Activated naive CD4-positive, alpha-beta T cell treated with anti-CD3 and anti-CD28 coated beads for 36 hours (primary cell): ENCODE measurements at places on chromosomes 12 and 14. TPM values are rescaled to one million over a fixed set of nuclear protein-coding genes. Genes with fewer than 3 reads are reported as not detected.

GRCh38 chr14:44420226-44420625 is 86.9 kb downstream of the FSCB start:
- no peak for DNase-seq

DNA sequence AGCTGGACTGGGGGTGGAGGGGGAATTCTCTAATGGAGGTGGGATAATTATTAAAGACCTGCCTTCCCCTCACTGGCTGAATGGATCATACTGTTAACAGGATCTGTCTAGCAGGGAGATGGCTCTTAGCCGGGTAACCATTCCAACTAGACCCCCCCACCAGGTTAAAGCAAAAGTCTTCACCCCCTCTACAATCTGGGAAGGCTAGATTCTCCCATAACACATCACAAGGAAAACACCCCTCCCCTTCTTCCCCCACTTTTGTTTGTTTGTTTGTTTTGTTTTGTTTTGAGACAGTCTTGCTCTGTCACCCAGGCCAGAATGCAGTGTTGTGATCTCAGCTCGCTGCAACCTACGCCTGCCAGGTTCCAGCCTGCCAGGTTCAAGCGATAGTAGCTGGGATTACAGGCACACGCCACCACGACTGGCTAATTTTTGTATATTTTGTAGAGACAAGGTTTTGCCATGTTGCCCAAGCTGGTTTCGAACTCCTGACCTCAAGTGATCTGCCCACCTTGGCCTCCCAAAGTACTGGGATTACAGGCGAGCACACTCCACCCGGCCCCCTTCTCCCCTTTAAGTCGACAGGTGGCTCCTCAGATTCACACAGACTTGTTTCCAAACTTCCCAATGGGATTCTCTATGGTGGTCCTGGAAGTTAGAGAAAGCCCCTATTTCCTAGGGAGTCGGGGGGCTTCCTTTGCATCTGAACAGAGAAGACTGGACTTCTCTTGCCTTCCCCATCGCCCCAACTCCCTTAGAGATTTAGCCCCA is 3.5 kb upstream of the BAZ2A start:
- no peak for DNase-seq

- no peak for DNase-seq
Observed at GRCh38 chr12:13959131-13959723, 22.2 kb downstream of the GRIN2B start.

DNA sequence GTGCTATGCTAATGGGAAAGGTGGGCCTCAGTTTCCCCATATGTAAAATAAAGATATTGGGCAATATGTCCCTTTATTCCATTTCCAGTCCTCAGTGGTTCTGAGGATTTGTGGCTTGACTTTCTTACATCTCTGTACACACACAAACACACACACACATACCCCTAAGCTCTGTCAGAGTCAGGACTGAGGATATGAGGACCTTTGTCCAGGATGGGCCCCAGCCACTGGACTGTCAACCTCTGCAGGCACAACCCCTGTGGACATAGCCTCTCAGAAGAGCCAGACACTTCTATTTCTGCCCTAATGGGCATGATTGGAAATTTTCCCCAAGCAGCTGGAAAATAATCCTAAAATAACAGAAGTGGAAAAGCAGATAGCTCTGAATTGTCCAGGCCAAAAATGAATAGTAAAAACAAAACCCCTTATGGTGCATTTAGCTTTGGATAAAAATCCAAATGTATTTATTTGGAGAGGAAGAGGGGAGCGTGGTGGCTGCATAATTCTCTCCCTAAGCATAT is 50.2 kb downstream of the RIN3 start:
- no peak for DNase-seq

DNA sequence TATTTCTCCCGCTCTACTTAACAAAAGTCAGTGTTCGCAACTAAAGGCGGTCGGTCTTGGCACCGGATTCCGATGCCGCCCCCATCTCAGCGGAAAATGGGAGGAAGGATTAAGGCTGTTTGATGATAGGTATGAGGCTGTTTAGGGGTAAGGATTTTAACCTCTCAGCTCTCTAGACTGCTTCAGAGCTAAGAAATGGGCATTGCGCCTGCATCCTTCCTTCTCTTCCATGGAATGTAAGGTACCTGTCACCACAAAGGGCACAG is 1.4 kb downstream of the COCH start:
- no peak for DNase-seq

- DNase-seq, result no peak
Observed at GRCh38 chr14:72615451-72616121, 278.3 kb downstream of the DPF3 start.

DNA sequence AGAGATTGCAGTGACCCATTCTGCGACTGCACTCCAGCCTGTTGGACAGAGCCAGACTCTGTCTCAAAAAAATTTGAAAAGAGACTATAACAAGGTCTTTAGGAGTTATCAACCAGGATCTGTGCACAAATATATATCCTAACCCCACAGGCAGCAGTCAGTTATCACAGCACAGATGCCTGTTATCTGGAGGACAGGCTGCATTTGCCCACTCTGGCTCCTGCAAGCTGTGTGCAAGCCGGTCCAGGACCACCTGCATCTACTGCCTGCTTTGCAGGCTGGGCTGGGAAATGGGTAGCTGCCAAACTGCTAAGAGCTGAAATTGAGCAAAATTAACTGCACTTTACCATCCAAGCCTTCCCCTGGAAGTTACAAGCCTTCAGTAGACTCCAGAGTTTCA is 21.4 kb upstream of the RCOR1 start:
- no peak for DNase-seq

- DNase-seq, result no peak
Observed at GRCh38 chr12:49458816-49459215, 80.0 kb upstream of the KCNH3 start.

- no peak for DNase-seq
Observed at GRCh38 chr14:34081101-34081575, 130.3 kb upstream of the EGLN3 start.

DNA sequence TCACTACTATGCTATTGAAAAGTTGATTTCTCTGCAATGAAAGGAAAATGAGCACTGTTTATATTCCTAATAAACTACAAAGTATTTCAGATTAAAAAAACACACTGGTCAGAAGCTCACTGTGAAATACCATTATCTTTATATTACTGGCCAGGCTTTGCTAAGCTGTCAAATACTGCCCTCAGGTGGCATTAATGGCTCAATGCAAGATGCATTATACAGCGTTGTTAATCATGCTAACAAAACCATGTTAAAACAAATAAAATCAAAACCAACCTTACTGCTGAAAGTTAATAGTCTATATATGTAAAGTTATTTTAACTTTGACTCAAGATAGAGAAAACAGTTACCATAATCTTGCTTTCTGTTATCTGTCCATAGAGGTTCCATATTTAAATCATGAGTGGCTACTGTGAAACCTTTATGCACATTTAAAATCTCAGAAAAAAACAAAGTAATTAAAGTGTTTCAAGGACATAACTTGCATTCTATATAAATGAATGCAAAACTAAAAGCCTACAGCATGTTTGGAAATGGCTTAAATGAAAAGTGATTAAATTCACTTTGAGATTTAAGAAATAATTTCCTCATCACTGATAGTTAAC is 121.7 kb downstream of the RALGAPA1 start:
- DNase-seq, result peak; percentile 63

DNA sequence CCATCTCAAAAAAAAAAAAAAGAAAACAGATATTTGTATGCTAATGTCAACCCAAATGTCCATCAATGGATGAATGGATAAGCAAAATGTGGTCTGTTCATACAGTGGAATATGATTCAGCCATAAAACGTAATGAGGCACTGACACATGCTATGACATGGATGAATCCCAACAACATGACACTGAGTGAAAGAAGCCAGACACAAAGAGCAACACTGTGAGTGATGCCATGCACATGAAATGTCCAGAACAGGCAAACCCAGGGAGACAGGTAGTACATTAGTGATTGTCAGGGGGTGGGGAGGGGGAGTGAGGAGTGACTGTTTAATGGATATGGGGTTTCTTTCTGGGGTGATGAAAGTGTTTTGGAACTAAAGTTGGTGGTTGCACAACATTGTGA is 50.2 kb downstream of the ARL6IP4 start:
- DNase-seq, result no peak

GRCh38 chr12:47413806-47414205 is 292.0 kb downstream of the RPAP3 start:
- DNase-seq, result no peak

DNA sequence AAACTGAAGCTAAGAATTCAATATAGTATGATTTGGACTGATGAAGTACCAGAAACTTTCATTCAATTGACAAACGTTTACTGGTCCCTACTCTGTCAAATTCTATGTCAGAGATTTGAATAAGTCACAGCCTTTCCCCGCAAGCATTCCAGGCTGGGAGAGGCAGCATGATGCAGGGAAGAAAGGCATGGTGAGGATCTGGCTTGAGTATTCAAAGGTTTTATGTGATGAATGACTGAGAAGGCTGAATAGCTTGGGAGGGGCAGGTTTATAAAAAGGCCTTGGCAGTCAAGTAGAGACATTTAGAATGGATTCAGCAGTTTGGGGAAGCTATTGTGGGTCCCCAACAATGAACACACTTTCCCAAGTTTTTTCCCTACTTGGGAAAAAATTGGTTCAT is 431.8 kb downstream of the DPF3 start:
- no peak for DNase-seq

- peak; percentile 22 for DNase-seq
Observed at GRCh38 chr14:77603654-77604255, 12.7 kb downstream of the SPTLC2 start.

GRCh38 chr12:129071362-129071761 is 218.1 kb downstream of the GLT1D1 start:
- no peak for DNase-seq

DNA sequence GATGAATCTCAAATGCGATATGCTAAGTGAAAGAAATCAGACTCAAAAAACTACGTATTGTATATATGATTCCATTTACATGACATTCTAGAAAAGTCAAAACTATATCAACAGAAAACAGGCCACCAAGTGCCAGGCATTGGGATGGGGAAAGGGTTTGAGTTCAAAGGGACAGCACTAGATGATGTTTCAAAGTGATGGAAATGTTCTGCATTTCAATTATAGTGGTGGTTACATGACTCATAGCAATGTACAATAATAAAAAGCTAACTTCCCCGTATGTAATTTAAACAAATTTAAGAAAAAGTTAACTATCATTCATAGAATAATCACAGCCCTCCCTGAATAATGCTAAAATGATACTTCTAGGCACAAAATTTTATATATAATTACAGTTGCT is 13.5 kb downstream of the HECTD1 start:
- peak; percentile 30 for DNase-seq

- DNase-seq, result peak; percentile 50
Observed at GRCh38 chr12:4114986-4115385, 158.6 kb upstream of the CCND2 start.

RECQL gene
- 93.7 TPM for total RNA-seq

NPAS3 gene
- total RNA-seq, result not detected

RASSF9 gene
- total RNA-seq, result not detected

PA2G4 gene
- 411 TPM for total RNA-seq

GPR84 gene
- 1.2 TPM for total RNA-seq

SPIC gene
- not detected for total RNA-seq

WSCD2 gene
- not detected for total RNA-seq

SLC25A47 gene
- total RNA-seq, result not detected

OR6C6 gene
- total RNA-seq, result not detected

RNF10 gene
- 159 TPM for total RNA-seq

PTGDR gene
- total RNA-seq, result not detected

RBP5 gene
- total RNA-seq, result not detected

HOMEZ gene
- total RNA-seq, result 7.8 TPM

RNASE2 gene
- not detected for total RNA-seq
